ENCODE measurements at places on chromosomes 2 and 18.

DNA sequence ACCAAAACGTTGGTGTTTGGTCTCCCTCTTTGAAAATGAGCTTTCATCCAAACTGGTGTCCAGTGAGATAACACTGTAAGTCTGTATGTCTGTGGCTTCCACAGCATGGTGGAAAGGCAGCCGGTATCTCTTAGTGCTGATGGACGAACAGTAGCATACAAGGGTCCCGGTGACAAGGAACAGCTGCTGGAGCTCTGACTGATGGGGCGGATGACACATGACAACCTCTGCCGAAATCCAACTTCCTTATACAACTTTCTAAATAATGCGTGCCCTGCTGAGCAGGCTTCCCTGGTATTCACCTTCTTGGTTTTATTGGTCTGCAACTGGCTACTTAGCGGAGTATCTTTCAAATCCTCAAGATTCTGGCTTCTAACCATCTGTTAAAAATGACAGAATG, 216.2 kb downstream of the SRBD1 start:
- DNase-seq: no peak

GRCh38 chr2:17813010-17813741, 3.1 kb upstream of the MSGN1 start:
- DNase-seq: no peak

DNA sequence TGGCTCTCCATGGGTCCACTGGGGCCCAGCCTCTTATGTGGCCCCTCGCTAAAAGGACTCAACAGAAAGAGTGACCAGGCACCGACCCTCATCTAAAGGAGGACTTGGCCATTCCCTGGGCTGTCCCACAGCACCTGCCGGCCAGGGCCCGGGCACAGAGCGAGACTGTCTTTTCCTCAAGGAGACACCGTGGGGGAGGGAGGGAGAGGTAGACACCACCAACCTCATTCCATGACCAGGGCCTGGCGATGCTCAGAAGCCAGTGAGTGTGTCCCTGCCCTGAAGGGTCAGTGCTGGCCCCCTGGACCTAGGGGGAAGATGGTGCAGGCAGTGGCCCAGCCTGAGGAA, 39.8 kb upstream of the ALPP start:
- DNase-seq: no peak

DNA sequence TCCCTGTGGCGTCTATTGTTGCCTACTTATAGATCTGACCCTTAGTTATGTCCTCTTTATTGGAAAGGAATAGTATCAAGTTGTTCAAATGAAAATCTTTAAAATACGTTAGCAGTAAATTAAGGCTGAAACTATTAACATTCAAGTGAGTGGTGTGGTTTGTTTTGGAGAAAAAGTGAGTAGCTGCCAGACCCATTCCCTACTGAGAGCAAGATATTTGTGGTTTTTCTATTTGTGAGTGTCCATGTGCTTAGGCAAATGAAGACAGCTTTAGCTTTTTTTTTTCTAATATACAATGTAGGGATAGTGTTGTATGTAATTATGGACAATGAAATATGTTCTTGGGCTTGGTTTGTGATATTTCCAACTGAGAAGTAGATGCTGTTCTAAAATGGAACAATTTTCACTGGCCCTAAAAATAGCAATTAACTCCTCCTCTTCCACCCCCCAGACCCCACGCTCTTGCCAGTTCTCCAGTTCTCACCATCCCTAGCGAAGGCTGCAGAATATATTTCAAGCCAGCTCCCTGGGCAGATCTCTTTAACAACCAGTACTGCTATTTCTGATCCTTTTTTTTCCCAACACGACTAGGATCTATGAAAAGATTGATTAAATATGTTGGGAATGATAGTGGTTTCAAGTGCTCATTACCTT, 83.1 kb downstream of the CCDC85A start:
- no peak for DNase-seq

- DNase-seq: no peak
Observed at GRCh38 chr2:55718165-55719008, 24.7 kb upstream of the PNPT1 start.

- DNase-seq: no peak
Observed at GRCh38 chr2:29786361-29786760, 135.0 kb downstream of the ALK start.

DNA sequence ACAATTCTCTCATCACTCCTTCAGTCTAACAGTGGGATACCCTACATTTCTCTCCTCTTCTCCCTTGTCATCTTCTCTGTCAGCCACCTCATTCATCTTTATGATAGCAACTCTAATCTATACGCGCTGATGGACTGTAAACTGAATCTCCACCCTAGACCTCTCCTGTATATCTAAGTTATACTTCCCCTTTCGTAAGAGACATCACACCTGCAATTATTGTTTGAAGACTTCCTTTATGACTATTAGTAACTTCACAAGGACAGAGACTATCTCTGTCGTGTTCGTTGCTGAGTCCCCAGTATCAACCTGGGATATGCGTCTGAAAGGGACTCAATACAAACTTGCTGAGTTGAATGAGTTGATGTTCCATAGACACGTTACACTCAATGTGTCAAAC, 263.2 kb downstream of the IRS1 start:
- DNase-seq: no peak

GRCh38 chr2:197332641-197333040, 22.1 kb upstream of the ANKRD44 start:
- DNase-seq: no peak

DNA sequence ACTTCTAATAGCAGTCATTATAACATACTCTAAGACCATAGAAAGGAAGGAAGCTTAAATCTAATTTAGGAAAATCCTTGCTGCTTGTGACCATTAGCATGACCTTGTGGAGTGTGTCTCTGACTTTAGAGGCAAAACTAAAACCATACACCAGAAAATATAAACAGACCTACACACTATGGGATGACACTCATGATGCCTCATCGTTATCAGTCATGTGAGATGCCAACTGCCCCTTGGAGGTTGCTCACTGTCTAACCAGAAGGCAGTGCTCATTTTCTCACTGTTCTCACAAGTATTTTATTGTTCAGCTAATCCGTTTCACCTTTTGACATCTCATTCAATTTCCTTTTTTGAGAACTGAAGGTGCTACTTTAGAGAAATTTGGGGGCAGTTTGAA, 376.9 kb downstream of the RND3 start:
- no peak for DNase-seq

- no peak for DNase-seq
Observed at GRCh38 chr2:191631754-191632153, 46.2 kb upstream of the NABP1 start.

DNA sequence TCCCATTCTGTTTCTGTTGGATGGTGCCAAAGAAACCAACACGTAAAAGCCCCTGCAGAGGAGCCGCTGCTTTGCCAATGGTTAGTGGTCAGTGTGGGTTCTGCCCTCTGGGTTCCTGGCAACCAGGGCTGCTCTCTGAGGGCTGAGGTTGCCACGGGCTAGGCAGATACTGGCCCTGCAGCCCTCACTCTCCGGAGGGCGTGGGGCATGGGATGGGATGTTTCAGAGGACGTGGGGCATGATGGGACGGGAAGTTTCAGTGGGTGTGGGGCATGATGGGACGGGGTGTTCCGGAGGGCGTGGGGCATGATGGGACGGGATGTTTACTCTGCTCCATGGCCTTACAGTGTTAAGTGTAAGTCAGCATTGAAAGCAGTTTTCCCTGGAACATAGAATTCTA, 34.2 kb downstream of the ADI1 start:
- DNase-seq: no peak
